ENCODE measurements at places on chromosomes 7 and 10.

- DNase-seq, result no peak
Measured at GRCh38 chr10:26474026-26474425, 35.9 kb downstream of the APBB1IP start.

DNA sequence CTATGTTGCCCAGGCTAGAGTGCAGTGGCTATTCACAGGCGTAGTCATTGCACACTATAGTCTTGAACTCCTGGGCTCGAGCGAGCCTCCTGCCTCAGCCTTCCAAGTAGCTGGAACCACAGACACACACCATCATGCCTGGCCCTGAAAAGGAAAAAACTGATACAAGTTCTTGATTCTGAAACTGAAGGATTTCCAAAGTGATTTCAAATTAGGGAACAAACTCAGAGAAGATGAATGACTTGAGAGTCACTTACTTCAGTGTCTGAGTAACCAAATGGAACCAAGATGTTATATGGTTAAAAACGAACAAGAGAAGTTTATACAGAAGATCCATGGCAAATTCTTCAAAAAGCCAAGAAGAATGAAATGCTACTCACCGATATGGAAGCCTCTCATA lies 14.4 kb downstream of the CWF19L1 start:
- DNase-seq, result no peak

DNA sequence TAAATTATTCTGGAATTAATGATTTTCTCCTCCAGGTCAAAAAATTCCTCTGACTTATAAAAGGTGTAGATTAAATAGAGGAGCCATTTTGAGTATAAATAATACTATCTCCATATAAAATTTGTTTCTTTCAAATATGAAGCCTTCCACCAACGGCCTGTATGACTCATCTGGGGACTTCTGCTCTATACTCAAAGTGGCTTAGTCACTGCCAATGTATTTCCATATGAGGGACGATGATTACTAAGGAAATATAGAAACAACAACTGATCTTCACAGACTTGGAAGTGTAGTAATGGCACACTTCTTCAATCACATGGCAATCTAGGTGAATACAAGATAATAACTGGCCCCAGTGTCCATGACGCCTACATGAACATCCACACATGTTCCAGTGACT lies 335.6 kb upstream of the HGF start:
- DNase-seq, result no peak

DNA sequence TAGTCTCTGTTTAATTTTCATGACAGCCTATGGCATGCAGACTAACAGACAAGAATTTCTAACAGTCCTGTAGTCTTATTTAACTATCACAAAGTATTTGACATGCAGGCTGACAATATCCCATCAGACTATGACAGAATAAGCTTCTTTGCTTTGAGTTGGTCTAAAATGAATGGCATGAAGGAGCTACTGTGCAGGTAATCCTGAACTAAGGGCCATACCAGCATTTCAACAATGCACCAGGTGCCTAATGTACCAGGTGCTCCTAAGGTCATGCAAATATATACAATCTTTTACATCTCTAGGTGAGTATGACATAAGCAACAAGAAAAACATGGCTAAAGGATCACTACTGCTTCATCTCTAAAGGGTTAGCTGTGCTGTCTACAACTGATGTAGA lies 13.6 kb upstream of the MSS51 start:
- no peak for DNase-seq

GRCh38 chr7:100888988-100889750 lies at the start of gene UFSP1:
TSS of gene UFSP1 (minus strand) at chr7:100889715. CDS start at chr7:100889271, 444 bp downstream.
- no peak for DNase-seq

DNA sequence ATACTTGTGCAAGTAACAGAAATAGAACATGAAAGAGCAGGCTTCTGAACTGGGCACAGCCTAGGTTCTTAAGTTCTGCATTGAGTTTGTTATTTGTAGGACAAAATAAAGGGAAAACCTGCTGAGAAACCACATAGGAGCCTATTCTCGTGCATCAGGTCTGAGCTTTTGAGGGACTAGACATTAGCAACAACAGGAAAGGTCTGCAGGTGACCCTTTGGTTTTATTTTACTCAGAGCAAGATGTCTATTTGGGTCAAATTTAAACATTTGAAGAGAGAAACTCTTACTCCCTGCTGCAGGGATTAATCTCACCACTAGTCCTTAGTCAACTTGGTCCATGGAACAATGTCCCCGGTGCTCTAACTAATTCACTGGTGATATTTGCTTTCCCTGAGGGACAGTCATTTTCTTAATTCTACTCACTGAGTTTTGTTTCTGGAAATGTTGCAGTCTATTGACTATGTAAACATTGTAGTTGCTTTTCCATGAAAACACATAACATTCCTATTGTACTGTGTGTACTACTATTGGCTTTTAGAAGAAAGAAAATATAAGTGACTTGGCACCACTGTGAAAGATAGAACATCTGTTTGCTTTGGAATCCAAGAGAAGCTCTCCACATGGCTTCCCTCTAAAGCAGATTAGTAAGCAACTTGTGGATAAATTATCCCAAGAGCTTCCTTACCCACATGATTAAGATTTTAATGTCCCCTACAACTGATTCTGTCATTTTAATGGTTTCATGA lies 108.2 kb downstream of the CHRM2 start:
- no peak for DNase-seq

DNA sequence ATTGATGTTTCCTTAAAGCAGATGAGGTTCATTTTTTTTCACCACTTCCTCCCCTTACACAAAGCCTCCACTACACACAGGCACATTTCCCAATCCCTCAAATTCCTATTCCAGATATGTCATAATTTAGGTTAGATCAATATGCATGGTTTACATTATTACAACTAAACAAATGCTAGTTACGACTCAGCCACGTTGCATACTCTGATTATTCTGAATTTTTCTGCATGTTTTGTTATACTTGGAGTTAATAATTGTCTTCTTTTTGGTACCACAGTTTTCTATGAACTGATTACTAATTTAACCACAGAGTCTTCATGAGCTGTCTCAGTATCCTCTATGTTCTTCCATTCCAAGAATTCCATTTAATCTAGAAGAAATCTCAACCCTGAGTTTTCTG lies 4.4 kb upstream of the BICC1 start:
- no peak for DNase-seq

GRCh38 chr7:54774785-54775740 lies 16.1 kb upstream of the SEC61G start:
- no peak for DNase-seq

DNA sequence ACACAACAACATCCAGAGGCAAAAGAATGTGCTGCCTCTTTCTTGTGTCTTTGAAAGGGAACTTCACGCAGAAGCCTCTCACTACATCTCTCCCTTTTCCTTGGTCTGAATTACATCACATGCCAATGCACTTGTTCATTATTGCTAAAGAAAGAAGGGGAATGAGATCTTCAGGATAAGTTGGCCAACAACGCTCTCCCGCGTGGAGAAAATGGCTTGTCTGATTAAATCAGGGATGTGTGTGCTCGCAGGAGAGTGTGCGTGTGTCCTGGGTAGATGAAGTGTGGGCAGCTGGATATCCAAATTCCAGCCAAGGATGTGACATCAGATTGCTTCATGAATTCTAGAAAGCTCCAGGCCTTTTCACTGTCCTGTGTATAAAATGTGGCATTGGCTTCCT lies 541.6 kb upstream of the FZD8 start:
- no peak for DNase-seq

GRCh38 chr7:151742713-151743480 lies 134.0 kb downstream of the PRKAG2 start:
- no peak for DNase-seq

GRCh38 chr7:27277628-27278027 lies 35.0 kb downstream of the EVX1 start:
- no peak for DNase-seq

DNA sequence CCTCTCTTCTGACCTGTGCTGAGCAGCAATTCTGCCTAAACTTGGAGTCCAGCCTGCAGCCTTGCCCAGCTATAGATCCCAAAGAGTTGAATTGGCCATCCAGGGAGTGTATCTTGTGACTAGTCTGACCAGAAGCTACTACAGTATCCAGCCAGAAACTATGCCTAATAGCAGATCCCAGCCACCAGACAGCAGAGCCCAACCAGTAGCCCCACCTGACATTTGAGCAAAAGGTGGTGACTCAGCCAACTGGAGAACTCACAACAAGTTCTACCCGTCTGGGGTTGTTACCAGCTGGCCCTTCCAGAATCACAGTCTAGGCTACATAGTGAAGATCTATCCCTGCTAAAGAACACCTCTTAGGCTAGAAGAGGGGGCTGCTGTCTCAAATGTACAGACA lies 315.0 kb downstream of the CRPPA start:
- DNase-seq, result no peak

- DNase-seq, result no peak
Measured at GRCh38 chr7:14606101-14606500, 296.4 kb downstream of the DGKB start.

GRCh38 chr7:67842571-67842970 lies 845.9 kb downstream of the TYW1 start:
- no peak for DNase-seq

DNA sequence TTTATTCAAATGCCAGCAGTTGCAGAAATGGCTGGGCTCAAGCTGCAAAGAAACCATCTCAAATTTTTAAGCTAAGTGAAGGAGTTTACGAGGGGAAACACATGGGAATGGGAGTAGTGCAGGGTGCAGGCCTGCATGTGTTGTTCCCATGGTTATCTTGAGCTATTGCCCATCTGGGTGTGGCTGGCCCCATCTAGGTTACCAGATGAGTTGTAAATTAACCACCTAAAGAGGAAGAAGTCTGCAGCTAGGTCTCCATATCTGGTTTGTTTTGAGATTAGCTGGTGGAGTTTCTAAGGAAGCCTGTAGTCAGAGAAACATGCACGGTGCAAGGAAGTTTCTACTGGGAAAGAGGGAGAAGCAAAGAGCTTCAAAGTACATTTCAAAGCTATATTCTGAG lies 23.3 kb upstream of the STEAP2 start:
- DNase-seq, result no peak

GRCh38 chr7:103936558-103936957 lies 52.9 kb downstream of the RELN start:
- DNase-seq, result no peak

DNA sequence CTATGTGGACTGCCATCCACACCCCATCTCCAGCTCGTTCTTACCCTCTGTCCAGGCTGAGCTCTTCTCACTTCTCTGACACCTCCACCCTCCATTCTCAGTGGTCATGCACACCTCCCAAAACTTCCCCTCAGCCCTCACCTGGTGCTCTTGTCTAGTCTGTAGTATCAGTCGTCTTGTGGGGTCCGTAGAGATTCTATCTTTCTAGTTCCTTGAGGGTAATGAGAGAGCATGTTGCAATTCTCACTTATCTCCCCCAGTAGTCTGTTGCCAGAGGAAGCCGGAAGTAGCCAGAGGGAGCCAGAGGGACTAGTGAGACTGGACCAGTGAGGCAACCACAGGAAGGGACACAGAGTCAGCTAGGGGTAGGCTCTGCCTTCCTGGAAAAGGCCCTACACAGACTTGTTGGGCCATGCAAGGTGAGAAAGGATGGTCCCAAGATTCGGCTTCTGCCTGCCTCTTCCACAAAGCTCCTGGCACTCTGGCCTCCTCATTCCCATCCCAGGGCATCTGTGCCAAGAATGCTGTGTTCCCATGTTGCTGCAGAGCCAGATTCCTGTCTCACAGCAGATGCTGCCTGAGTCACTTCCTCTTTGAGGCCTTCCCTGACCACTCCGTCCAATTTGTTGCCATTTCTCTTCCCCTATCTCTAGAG lies 50.6 kb upstream of the DUSP5 start:
- DNase-seq, result no peak

- DNase-seq, result peak; percentile 58
Measured at GRCh38 chr10:71964098-71964742, at the start of gene CHST3. TSS of gene CHST3 (plus strand) at chr10:71964395. CDS start at chr10:72005843, 41,448 bp downstream.

GRCh38 chr10:23075672-23076071 lies 19.7 kb upstream of the MSRB2 start:
- DNase-seq, result no peak

- no peak for DNase-seq
Measured at GRCh38 chr7:101845974-101846373, 28.5 kb downstream of the CUX1 start.

DNA sequence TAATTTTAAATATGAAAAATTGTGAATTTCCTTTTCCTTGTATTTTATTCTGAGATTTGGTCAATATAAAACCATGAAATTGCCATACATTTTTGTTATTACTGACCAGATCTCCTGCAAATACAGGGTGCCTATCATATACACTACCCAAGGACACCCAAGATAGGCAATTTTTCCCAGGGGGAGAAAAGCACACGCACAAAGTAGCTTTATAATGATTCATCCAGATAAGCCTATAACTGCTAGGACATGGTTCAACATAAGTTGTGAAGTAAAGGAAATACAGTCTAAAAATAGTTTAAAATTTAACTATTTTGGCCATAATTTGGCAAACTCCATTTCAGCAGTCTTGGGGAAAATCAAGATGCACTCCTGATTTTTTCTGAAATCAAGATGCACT lies 4.8 kb downstream of the RUFY2 start:
- no peak for DNase-seq

GRCh38 chr10:66777665-66778064 lies 148.2 kb upstream of the LRRTM3 start:
- DNase-seq, result peak; percentile 2

- no peak for DNase-seq
Measured at GRCh38 chr10:78025685-78026364, 3.5 kb downstream of the POLR3A start.

DNA sequence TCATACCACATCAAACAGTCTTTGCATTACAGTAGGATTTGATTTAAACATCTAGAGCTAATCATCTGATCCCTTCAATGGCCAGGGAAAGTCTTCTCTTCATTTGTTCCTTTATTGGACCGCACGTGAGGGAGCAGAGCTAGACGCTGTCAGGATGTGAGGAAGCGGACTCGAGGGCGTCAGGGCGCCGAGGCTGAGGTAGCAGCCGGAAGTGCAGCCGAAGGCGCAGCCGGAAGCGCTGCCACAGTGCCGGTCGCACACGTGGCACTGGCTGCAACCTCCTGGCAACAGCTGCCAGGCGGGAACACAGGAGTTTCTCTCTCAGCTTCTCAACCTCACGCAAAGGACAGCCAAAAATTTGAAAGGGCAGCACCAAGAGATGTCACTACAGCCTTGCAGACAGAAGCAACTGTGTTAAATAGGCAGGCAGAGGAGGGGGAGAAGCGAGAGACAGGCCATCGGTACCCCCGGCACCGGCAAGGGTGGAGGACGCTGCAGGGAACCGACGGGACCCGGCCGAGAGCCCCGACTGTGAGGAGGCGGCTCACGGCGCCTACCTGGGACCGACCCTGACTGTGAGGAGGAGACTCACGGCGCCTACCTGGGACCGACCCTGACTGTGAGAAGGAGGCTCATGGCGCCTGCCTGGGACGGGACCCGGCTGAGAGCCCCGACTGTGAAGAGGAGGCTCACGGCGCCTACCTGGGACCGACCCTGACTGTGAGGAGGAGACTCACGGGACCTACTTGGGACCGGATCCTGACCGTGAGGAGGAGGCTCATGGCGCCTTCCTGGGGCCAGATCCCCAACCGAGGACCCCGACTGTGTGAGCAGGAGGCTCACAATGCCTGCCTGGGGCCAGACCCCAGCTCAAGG lies 32.3 kb downstream of the VIPR2 start:
- DNase-seq, result no peak

DNA sequence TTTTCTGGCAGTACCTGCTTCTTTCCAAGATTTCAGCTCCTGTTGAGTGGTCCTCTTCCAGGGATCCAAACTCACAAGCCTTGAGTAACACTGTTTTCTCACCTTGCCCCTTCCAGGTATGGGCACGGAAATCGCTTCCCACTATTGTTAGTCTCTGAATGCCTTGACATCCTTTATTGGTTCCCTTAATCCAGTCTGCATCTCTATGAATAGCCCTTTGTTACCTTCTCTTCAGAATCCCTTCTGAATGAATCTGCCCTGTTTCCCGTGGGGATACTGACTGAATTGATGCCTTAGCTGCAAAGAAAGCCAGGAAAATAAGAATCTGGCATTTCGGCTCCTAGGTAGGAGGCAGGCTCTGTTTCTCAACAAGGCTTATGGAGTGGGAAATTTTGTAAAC lies 467.7 kb downstream of the PLXNA4 start:
- no peak for DNase-seq

Data from nucleus accumbens (tissue), 56 donors.